ENCODE measurements at places on chromosomes 2 and 18.

GRCh38 chr2:138610201-138610953 is 108.8 kb downstream of the SPOPL start:
- no peak for DNase-seq

GRCh38 chr2:187478719-187479118 is 30.7 kb upstream of the CALCRL start:
- DNase-seq, result no peak

DNA sequence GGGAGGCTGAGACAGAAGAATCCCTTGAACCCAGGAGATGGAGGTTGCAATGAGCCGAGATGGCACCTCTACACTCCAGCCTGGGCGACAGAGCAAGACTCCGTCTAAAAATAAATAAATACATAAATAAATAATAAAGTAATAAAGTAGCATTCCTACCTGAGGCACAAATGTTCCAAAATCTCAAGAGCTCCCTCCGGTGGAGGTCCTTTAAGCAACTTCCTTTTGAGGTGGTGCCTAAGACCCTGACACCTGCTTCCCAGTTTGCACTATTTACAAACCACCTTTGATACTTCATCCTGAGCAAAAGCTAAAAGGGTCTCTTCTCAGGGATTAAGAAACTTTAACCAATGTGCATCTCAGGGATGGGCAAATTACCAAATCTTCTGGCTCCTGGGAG is 505.1 kb downstream of the CNTNAP5 start:
- DNase-seq, result no peak

DNA sequence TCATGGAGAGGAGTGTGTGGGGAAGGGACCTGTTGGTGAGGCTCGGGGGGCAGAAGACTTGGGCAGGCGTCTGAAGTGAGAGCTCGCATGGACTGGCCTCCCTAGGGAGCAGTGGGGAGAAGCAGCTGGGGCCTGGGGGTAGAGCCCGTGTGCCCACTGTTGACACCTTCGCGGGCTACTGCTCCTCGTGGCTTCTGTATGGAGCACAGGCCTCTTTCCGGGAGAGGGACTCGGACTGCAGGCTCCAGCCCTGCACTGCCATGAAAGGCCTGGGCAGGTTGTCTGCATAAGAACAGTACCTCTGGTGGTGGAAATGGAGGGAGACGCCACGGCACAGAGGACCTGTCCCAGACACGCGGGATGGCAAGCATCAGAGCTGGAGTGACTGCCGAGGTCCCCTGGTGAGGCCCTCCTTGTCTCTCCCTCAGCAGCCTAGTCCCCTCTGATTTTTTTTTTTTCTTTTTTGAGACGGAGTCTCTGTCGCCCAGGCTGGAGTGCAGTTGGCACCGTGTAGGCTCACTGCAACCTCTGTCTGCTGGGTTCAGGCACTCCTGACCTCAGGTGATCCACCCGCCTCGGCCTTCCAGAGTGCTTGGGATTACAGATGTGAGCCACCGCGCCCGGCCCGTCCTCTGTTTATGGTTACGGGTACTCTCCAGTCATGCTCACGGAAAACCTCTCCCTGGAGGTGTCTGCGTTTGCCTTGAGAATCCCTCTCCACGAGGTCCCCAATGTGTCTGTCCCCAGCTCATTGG is 44.7 kb upstream of the PTMA start:
- DNase-seq, result no peak

- DNase-seq, result no peak
Observed at GRCh38 chr2:234375176-234375880, 121.6 kb downstream of the ARL4C start.

- DNase-seq, result no peak
Observed at GRCh38 chr2:112050316-112050715, 4.8 kb upstream of the TMEM87B start.

DNA sequence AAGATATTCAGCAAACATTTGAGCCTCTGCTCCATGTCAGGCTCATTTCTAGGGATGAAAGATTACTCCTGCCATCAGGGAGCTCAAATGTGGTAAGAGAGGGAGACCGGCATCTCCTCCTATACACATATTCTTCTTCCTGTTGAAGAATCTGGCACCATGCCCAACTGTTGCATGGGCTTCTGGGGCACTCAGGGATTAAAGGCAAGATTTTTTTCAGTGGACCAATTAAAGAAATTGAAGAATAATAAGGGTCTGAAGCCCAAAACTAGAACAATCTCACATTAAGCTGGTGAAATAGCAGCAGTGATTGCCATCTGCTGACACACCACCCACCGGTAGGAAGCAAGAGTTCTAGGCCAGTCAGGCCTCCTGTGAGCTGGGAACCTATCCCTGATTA is 145.4 kb upstream of the LYPD6 start:
- no peak for DNase-seq

GRCh38 chr2:165633431-165633830 is 160.6 kb downstream of the GALNT3 start:
- no peak for DNase-seq

DNA sequence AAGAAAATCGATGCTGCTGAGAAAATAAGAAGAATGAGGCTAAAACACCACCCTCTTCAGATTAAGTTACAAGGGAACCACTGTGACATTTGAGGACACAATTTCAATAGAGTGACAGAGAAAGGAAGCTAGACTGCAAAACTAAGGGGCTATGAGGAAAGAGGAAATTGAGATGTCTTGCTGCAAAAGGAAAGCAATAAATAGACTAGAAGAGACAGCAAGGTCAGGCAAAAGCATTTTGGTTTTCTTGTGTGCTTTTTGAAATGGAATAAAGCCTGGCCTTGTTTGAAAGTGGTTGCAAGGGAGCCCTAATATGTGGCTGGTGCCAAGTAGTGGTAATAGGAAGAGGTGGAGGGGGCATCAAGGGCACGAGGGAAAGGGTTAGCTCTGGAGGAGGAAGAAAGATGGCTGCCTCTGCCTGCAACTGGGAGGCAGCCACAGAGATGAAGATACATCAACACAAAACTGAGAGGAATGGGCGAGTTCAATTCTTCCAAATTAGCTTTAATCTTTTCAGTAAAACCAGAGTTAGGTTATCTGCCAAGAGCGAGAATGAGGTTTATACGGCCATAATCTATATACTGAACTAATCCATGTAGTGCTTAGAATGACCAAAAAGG is 1.2 kb upstream of the MRO start:
- DNase-seq, result no peak

Measured in activated CD8-positive, alpha-beta T cell treated with anti-CD3 and anti-CD28 coated beads, Interleukin-2, amount 10 ng/mL, durations not matched to agents 7 days and 5 days (primary cell).